ENCODE measurements at places on chromosomes 16 and 17. TPM values are rescaled to one million over a fixed set of nuclear protein-coding genes. Genes with fewer than 3 reads are reported as not detected.
A peak's percentile ranks its signal among the peaks of the same experiment; 100 is the strongest.

ABI3 gene
- total RNA-seq = 86.7 TPM

MT1F gene
- total RNA-seq = 27.8 TPM

DNA sequence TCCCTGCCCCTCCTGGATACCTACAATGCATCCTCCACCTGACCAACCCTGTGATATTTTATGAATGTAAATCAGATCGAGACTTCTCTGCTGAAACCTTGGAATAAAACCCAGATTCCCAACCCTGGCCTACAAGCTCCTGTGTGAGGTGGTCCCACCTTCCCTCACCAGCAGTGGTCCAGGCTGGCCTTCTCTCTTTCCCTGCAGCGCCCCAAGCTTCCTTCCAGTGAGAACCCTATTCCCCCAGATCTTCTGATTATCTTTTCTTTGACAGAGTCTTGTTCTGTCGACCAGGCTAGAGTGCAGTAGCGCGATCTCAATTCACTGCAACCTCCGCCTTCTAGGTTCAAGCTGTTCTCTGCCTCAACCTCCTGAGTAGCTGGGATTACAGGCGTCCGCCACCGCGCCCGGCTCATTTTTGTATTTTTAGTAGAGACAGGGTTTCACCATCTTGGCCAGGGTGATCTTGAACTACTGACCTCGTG lies 2.5 kb upstream of the HELZ start:
- no peak for DNase-seq

MRPS7 gene
- total RNA-seq = 34.0 TPM

RAP1GAP2 gene
- total RNA-seq = 4.8 TPM

- DNase-seq = no peak
Observed at GRCh38 chr17:76866774-76867577, 1.2 kb upstream of the MGAT5B start.

C1QBP gene
- 112 TPM for total RNA-seq

DNA sequence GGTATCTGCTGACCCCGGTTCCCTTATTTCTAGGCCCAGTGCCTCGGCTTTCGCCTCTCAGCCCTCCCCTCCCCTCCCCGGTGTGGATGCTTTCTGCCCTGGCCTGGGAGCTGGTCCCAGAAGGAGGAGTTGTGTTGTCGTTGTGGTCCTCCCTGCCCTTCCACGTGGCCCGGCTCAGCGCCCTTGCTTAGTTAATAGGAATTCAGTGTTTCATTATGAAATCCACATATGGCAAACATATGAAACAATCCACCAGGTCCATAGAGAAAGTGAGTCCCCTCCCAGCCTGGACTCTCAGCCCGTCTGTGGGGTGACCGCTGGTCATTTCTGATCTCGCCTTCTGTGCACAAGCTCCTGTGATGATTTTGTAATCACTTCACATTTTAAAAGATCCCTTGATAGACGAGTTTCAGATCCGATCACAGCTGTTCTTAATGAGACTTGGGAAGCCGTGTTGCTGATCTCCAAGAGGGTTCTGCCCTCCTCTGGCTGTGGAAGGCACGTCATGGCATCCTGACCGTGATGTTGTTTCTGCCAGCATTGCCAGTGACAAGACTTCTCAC lies 112.1 kb downstream of the BANP start:
- DNase-seq = no peak

GRAP gene
- total RNA-seq = 30.3 TPM

XAF1 gene
- 302 TPM for total RNA-seq

DNA sequence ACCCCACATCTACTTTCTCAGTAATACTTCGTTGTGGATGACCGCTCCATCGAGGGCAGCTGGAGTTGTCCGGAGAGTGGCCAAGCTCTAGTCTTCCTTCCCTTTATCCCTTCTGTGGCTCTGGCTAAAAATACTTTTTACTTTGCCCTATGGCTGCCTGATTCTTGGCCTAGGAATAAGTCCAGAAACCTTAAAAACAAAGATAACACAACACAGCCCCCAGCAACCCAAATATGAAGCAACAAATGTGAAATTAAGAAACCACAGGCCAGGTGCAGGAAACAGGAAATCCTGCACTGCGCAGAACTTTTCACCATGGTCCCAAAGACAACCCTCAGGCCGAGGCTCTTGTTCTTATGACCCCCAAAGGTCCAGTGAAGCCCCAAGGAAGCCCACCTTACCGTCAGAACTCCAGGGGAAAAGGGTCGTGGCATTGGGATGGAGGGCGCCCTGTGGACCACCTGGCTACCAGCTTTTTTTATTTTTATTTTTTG lies 26.0 kb downstream of the TK2 start:
- DNase-seq = peak; percentile 62

HP gene
- total RNA-seq = not detected

GPRC5B gene
- total RNA-seq = 0.09 TPM

KRT20 gene
- not detected for total RNA-seq

KRT27 gene
- total RNA-seq = not detected

DNA sequence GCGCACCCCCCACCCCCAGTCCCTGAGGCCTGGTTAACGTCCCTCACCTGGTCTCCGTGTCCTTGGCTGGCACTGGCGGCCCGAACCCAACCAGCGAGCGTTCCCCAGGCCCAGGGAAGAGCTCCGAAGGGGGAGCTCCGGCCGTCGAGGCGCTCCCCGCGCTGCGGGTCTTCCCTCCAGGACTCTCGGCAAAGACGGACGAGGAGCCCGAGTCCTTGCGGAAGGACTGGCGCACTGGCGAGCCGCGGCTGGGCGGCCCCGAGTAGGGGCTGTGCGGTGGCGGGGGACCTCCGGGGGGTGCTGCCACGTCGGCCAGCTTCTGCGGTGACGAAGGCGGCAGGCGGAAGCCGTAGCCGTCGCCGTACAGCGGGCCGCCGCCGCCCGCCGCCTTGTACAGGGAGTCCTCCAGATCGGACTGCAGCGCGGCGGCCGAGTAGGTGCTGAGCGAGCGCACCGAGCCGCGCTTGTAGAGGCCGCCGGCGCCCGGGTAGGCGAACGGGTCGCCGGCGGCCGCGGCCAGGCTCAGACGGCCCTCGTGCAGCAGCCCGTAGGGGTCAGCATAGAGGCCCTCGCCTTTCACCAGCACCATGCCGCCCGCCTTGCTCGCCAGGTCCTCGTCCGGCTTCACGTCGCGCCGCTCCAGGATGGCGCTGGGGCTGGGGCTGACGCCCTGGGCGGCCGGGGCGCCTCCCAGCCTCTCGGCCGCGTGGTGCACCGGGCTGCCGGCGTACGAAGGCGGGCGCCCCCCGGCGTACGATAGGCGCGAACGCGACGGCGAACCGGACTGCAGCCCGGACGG lies 44.1 kb downstream of the SRCIN1 start:
- no peak for DNase-seq

ZC3H7A gene
- total RNA-seq = 82.5 TPM

THUMPD1 gene
- 53.0 TPM for total RNA-seq

MSLN gene
- total RNA-seq = not detected

GRCh38 chr17:74734256-74734655 lies 2.8 kb upstream of the RAB37 start:
- DNase-seq = no peak

DNA sequence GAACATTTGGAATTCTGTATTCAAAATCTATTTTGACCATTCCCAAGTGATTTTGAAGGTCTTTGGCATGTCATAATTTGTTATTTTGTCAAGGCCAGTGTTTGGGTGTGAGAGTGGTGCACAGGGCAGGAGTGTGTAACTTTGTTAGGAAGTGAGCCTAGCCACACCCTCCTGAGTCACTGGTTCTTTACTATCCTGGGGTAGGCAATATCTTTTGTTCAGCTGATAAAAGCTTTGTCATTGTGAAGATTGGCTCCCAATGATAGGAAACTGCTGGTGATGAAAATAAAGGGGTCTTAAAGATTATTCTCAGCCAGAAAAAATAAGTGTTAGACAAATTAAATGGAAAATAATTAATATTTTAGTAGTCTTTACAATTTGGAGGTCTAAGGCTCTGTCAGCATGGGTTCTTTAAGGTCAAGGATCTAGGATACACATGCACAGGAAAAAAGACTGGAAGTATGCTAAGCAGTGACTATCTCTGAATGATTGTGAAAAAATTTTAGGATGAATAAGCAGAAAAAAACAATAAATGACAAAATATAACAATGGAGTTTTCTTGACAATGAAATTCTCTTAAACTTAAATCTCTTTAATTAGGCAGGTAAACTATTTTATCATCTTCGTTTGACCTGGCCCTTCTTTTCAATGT lies 5.1 kb downstream of the UBN1 start:
- DNase-seq = no peak

DNA sequence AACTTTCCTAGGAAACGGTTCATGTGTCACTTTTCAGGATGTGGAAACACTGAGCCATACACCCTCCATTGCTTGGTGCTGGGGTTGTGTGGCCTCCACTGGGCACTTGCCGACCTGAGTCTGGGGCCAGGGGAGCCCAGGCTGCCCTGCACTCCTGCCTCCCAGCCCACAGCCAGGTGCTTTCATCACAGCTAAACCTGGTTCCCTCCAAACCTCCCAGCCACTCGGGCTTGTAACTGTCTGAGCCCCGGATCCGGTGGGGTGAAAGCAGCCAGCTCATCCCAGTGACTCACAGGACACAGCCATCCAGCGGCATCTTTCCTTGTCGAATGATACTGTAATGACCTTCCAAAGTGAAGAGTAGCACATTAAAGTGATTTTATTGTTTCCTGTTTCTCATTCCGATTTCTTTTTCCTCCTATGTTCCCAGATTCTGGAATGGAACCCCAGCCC lies 19.8 kb downstream of the CARHSP1 start:
- no peak for DNase-seq

RUNDC3A gene
- not detected for total RNA-seq

GRCh38 chr17:3011891-3012290 lies 51.5 kb downstream of the OR1D5 start:
- DNase-seq = no peak

MRPL28 gene
- total RNA-seq = 64.4 TPM

DNA sequence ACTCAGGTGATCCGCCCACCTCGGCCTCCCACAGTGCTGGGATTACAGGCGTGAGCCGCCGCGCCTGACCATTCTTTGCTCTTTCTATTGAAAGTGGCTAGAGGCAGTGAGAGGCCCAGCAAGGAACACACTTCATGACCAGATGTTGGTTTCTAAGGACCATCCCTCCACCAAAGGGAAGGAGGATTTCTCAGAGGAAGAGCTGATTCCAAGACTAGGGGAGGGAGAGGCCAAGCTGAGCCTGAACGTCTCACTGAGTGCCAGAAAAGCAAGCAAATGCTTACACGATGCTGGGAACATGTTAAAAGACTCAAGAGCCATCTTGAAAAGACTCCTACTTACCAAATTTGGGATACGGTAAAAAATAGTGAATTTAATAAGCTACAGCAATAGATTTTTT lies 79.2 kb downstream of the MRM3 start:
- no peak for DNase-seq

- no peak for DNase-seq
Observed at GRCh38 chr17:45364531-45365390, 47.9 kb upstream of the MAP3K14 start.

PROCA1 gene
- 12.1 TPM for total RNA-seq

SLC38A8 gene
- not detected for total RNA-seq

All from activated naive CD8-positive, alpha-beta T cell treated with anti-CD3 and anti-CD28 coated beads, Interleukin-2, amount 10 ng/mL, durations not matched to agents 7 days and 5 days (primary cell).